ENCODE measurements at places on chromosomes 12 and 14.
A peak's percentile ranks its signal among the peaks of the same experiment; 100 is the strongest.

DNA sequence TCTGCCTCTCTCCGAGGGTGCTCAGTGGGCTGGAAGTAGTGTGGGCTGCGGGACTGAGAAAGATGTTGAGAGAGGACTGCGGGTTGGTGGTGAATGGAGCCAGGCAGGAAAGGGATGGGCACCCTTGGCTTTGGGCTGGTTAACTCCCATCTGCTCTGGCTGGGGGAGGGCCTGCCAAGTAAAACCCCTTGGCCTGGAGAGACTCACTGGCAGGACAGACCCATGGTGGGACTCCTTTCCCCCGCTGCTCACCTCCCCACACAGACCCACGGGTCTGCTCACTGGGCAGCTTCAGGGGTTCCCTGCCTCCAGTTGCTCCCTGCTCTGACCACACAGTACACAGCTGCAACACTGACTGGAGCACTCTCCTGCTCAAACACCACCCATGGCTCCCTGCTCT, 54.1 kb downstream of the KRT80 start:
- no peak for DNase-seq

DNA sequence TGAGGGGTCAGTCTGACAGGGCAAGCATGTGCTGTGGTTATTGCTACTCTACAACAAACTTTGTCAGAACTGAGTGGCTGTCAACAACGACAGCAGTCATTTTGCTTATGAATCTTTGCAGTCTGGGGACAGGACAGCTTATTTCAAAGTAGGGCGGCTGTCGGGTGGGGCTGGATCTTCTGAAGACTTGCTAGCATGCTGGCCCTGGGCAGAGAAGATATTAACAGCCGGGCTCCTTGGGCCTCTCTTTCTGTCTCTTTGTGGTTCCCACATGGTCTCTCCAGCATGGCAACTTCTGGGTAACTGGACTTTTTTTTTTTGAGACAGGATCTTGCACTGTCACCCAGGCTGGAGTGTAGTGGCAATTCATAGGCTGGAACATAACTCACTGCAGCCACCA, 33.9 kb upstream of the ALDH2 start:
- DNase-seq = no peak

- no peak for DNase-seq
Observed at GRCh38 chr14:37061697-37062096, 110.7 kb downstream of the SLC25A21 start.

- no peak for DNase-seq
Observed at GRCh38 chr14:103442288-103442687, 57.1 kb downstream of the MARK3 start.

GRCh38 chr14:97328743-97329142, 531.6 kb downstream of the VRK1 start:
- no peak for DNase-seq

GRCh38 chr12:120586860-120587259, 5.7 kb upstream of the POP5 start:
- no peak for DNase-seq

DNA sequence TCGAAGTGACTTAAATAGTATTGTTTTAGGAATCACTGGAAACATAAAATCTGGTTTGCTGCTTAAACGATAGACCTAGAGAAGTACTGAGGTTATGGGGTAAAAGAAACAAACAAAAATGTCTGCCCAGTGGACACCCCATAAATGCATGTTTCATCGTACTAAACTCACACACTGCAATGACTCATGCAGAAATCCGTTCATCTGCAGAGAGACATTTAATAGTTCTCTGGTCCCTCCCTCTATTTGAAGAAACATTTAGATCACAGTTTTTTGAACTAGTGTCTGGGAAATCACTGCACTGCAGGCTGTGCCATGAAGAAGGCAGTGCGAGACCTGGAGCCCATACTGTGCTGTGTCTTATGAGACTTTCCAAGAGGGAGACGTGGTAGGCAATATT, 25.5 kb downstream of the SLC17A8 start:
- no peak for DNase-seq

- DNase-seq = no peak
Observed at GRCh38 chr14:88983755-88984154, 159.3 kb downstream of the TTC8 start.

DNA sequence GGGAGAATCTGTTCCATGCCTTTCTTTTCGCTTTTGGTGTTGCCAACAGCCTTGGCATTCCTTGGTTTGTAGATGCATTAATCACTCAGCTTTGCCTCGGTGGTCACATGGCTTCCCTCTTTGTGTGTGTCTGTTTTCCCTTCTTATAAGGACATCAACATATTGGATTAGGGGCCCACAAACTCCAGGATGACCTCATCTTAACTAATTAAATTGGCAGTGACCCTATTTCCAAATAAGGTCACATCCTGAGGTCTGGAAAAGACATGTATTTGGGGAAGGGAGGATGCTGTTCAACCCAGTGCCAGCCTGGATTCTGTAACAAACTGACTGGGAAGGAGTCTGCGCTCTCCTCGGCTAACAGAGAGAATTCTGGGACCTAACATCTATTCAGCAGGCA, 365.7 kb upstream of the FKBP4 start:
- no peak for DNase-seq

- peak; percentile 49 for DNase-seq
Observed at GRCh38 chr14:56333359-56334292, 215.4 kb downstream of the PELI2 start.

DNA sequence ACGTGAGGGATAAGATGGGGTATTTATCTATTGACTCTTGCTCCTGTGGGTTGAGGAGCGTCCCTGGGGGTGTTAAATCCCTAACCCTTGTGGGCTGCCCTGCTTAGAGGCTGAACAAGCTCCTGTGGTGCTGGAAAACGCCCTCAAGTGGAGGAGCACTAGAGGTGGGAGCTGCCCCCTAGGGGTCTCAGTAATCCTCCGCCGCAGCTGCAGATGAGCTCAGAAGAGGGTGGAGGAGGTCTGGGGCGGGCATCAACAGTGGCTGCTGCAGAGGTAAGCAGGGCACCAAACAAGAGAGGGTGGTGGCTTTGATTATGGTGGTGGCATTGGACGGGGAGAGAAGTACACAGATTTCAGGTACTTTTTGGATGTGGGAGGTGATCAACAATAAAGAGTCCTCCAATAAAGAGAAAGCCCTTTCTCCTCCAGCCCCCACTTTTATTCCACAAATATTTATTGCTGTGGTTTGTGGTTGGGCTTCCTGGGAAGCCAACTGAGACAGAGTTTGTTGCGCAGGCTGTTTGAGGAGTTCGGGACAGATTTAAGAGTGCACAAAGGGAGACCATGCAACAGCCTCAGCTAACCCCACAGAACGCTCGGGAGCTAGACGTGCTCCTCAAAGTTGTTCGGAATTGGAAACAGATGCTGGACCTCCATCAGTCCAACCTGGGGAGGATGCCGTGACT, 179.9 kb downstream of the ADCK1 start:
- DNase-seq = no peak

DNA sequence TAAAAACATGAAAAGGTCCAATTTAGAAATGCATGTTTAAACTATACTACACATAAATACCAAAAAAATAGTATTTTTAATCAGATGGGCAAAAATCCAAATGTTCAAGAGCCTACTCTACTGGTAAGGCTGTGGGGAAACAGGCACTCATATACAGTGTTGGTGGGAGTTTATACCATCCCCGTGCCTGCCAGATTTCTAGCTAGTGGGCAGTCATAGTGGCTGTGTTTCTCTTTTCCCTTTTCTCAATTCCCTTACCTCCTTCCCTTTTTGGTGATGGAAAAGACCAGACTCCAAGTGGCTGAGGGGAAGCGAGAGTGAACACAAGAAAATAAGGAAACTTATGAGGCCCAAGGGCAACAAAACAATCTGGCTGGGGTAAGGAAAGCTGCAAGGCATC, 14.7 kb downstream of the ZNF641 start:
- DNase-seq = no peak

DNA sequence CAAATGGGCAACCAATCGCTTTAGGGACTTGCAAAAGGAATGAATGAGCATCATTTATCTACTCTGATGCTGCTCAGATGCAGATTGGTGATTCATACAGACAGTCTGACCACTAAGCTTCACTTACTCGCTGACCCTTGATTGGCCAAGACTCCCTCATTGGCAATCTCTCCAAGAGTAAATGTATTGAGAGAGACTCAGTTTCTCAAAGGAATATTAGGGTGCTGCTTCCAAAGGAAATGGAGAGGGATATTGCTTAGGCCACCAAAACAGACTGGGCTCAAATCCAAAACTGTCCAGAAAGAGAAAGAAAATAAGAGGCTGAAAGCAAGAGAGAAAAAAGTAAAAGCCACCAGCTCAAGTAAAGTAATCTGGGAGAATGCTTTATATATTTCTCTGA, 785.2 kb downstream of the GALC start:
- DNase-seq = no peak

- DNase-seq = no peak
Observed at GRCh38 chr14:47392326-47392725, 283.1 kb downstream of the MDGA2 start.

DNA sequence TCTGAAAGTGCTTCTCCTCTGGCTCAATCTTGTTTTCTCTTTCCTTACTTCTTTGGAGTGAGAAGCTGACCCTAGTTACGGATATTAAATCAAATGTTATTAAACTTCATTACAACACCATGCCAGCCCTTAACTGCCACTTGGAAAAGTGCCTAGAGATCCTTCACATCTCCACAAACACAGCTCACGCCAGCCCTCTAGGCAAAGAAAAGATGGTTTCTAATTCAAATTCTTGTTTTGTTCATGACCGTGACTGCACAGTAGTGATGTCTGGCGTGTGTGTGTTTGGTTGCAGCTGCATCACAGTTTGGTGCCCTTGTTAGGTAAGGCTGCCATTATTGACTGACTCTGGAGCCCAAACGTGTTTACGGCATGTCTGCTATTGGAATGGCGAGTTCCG, 113.0 kb downstream of the BEGAIN start:
- no peak for DNase-seq

GRCh38 chr14:91418387-91419043, 895 bp upstream of the CCDC88C start:
- peak; percentile 72 for DNase-seq

- no peak for DNase-seq
Observed at GRCh38 chr14:98244162-98244948, 1027.6 kb downstream of the BCL11B start.

GRCh38 chr12:118342090-118342489, 30.6 kb downstream of the TAOK3 start:
- no peak for DNase-seq

GRCh38 chr14:89458713-89459420, 41.8 kb upstream of the FOXN3 start:
- DNase-seq = no peak

DNA sequence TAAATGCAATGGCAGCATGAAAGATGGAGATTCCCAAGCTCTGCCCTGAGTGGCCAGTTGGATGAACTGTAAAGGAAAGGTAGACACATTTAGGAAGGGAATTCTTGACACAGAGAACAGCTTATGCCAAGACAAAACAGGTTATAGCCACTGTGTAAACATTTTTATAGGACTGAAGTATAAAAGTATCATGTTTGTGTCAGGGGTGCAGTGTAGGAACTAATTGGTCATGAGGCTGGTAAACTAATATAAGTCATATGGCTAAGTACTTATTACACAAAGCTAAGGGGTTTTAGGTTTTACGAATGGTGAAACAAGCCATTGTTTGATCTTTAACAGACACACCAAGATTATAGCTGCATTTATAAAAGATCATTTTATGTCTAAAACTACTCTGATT, 207.7 kb upstream of the SLC16A7 start:
- DNase-seq = no peak

DNA sequence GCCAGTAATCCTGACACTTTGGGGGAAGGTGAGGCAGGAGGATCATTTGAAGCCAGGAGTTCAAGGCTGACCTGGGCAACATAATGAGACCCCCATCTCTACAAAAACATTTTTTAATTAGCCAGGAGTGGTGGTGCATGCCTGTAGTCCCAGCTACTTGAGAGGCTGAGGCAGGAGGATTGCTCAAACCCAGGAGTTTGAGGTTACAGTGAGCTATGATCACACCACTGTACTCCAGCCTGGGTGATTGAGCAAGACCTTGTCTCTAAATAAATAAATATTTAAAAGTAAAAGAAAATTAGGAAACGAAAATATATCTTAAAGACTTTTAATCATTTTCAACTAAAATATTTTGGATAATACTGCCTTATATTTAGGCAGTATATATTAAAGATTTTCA, 25.9 kb downstream of the CKB start:
- DNase-seq = no peak

DNA sequence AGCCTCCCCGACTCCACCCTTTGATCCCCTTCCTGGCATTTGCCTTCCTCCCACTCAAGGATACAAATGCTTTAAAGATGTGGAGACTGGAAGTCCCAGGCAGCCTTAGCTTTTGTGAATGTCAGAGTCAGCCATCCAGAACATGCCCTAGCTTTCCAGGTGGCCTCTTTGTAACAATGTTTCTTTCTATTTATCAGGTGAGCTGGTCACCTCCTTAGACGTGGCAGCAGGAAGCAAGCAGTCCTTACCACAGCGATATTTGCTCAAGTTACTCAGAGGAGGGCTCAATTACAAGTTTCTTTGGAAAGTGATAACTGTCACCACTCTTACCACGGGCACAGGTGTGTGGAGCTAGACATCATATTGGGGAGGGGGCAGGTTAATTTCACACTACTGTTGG, 4.9 kb downstream of the GALNT6 start:
- no peak for DNase-seq
